Esophagus squamous epithelium (tissue), 5 donors: ENCODE measurements at places on chromosomes 6 and 20.

GRCh38 chr6:156599978-156600590 lies 177.1 kb upstream of the ARID1B start:
- no peak for DNase-seq

GRCh38 chr20:35638751-35639150 lies 23.1 kb downstream of the SPAG4 start:
- DNase-seq = no peak

DNA sequence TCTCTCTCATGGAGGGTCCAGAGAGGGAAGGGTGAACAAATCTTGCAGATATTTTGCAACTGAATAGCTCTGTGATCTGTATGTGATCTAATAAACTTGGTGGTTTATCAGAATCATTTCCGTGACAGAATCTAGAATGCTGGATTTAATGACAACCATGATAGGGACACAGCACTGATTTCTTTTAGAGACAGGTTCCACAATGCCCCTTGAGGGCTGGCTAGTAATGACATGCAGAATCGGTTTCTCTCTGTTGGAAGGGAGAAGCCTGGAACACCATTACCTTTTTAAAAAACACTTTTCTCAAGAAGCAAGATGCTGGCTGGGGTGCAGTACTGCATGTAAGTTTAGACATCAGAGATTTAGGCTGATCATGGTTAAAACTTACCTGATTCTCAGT lies 313.4 kb downstream of the CDH26 start:
- DNase-seq = no peak

- no peak for DNase-seq
Measured at GRCh38 chr20:8849990-8850389, 218.9 kb upstream of the PLCB4 start.

DNA sequence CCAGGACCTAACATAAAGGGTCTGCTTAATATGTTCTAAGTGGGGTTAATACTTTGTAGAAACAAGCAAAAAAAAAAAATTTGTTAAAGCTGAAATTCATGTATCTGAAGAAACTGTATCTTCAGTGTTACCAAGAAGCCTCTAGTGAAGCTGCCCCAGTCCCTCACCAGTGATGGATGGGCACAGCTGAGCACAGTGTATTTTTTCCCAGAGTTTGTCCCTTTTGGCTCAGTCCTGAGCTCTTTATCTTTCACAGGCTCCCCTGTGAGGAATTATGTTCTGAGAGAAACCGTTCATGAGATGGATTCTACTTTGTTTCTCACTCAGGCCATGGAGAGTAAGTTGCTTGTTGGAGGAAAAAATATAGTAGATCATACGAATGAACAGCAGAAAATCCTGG lies 38.4 kb downstream of the KIF3B start:
- DNase-seq = no peak

- peak; percentile 8 for DNase-seq
Measured at GRCh38 chr6:89035252-89036101, 45.1 kb upstream of the PNRC1 start.

DNA sequence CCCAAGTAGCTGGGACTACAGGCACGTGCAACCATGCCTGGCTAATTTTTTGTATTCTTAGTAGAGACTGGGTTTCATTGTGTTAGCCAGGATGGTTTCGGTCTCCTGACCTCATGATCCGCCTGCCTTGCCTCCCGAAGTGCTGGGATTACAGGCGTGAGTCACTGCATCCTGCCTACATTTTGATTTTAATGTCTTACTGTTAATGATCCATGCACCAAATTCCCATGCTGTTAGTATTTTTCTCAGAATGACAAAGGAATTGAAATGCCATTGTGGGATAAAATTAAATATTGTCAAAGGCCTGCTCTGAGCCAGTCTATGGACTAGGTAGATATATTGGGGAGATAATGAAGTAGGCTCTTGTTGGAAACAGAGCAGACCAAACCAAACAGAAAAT lies 28.2 kb downstream of the CBFA2T2 start:
- no peak for DNase-seq

DNA sequence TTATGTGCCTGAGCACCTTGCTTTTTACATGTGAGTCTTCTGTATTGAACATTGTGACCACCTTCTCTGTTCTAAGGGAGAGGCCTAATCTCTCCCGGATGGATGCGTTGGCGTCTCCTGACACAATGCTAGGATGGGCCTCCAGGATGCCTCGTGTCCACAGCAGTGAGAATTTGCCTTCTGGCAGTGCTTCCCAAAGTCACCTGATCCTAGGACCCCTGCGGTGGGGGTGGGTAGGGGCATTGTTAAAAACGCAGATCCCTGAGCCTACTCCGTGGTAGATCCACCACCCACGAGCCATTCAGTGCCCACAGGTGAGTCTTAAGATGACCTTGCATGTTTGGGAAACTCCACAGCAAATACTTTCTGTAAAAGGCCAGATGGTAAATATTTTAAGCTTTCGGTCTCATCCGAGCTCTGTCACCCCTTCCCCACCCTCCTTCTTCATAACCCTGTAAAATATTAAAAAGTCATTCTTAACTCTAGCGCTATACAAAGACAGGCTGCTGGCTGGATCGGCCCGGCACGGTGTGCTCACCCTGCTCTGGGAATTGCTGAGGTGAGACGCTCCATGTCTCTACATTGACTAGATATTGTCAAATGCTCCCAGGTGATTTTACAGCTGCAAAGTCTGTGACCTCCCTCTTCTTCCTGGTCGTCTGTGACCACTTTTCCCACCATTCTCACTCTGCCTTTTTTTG lies 106.7 kb upstream of the IYD start:
- no peak for DNase-seq

- DNase-seq = no peak
Measured at GRCh38 chr20:17210983-17211382, 15.9 kb upstream of the PCSK2 start.

GRCh38 chr6:152268846-152269442 lies 368.2 kb downstream of the SYNE1 start:
- no peak for DNase-seq

DNA sequence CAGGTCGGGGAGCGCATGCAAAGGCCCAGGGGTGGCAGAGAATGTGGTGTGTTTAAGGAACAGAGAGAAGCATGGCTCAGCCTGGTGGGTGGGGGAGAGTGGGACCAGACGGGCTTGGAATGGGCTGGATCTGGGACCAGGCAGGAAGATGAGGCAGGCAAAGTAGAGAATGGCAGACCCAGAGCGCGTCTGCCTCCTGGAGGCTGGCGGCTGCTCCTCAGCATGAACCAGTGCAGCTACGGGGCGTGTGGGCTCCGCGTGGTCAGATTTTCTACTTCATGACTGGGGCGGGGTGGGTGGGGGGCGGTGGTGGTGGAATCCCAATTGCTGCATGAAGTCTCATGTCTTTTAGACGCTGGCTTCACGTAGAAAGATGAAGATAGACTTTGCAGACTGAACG lies 135.6 kb downstream of the TFAP2C start:
- DNase-seq = no peak

GRCh38 chr6:147900247-147900830 lies 391.8 kb downstream of the SAMD5 start:
- DNase-seq = no peak

DNA sequence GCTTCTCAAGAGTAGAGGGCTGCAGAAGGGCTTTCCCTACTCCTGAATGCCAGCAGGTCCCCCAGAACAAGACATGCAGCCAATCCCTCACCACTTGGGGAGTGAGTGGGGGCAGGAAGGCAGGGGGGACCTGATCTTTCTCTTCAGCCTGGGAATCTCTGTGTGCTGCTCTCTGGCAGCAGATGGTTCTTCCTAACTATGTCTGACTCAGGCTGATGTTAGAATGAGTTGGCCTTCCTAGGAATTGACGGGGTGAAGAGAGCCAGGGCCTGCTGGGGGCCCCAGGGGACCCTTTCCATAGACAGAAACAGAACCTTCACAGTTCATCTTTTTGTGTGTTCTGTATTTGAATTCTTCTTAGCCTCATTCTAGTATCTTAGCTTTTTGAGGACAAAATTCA lies 29.0 kb upstream of the TCP11 start:
- DNase-seq = no peak

DNA sequence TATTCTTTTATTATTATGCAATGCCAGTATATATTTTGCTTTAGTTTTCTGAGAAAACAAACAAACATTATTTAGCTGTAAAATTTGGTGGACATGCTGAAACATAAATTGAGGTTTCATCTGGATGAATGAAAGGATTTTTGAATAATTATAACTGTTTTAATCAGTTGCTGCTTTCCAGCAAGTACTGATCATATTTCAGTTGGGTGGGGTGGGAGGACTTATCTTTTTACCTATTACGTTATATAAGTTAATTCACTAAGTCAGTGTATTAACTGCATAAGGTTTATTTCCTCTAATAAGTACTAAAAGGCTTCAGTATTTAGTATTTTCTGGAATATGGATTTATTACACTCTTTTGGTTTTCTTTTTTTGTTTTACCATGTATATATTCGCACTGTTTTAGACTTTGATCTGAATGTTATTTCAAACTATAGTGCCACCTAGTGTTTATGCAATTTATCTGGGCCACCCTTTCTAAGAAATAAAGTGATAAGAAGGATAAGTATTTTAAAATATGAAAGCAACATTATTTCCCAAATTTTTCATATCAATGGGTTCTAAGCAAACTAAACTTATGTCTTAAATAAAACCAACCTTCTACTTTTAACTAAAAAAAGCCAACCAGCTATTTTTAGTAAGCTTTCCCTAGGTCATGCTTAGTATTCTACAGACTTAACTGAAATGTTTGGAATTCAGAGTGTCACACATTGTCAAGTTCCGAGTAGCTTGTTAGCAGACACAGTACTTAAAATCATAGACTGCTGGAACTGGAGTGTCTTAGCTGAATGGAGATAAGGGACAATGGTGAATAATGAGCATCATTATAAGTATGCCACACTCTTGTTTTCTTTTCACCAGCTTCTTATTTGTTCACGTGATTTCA lies 105.4 kb upstream of the MCHR2 start:
- DNase-seq = no peak

DNA sequence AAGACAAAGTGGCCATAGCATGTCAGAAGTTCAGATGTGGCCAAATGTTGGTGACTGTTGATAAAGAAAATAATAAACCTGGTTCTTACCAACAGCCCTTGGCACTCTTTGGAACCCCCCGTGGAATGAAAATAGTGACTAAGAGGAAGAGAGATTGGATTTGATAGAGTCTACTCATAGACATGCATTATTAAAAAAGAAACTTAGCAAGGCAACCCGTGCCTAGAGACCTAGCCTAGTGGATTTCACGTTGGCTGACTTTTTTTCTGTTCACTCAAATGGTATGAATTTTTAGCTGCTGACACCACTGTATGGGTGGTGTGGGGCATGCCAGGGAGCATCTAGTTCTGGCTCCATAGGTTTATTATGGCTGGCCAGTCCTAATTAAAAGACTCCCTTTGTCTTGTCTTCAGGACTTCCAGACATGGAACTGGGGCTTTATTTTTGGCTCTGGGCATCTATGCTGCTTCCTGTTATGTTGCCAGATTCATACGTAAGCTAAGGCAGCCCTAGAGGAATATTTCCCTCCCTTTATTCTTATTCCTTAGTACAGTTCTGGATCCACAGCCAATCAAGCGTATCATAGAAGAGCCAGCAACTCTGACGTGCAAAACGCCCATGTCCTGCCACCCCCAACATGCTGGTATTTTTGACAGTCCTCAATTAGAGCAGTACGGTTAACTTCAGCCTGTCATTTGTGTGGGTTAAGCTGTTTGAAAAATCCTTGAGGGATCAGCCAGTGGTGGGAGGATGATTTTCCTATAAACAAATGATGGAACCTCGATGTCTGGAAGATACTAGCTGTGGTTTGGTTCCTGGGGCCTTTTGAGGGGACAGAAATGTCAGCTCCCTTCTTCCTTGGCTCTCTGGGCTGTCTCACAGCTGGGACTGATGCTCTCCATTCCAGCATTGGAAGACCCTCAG lies 127.5 kb downstream of the ISM1 start:
- no peak for DNase-seq

GRCh38 chr6:88422831-88423230 lies 256.7 kb upstream of the CNR1 start:
- DNase-seq = no peak

GRCh38 chr6:36907781-36908180 lies 22.0 kb downstream of the C6orf89 start:
- no peak for DNase-seq

GRCh38 chr20:40670253-40670652 lies 18.8 kb downstream of the MAFB start:
- DNase-seq = no peak

GRCh38 chr6:6724539-6725467 lies 136.3 kb downstream of the LY86 start:
- DNase-seq = no peak

DNA sequence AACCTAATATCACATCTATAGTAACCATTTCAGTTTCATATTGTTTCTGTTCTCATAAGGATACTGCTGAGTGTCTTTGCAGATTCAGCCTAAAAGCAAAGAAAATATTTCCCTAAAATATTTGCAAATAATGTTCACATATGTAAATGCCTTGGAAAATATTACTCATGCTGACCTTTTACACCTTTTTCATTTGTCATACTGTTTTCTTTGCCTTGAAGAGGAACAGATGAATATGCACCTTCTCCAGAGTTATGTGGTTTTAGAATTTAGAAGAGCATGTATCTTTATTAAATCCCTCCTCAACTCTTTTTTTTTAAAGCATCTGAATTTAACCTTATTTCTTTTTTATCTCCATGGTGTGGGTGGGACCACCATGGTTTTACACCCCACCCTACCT lies 32.5 kb downstream of the NDUFAF5 start:
- no peak for DNase-seq

GRCh38 chr6:128413291-128413690 lies 107.1 kb downstream of the PTPRK start:
- no peak for DNase-seq

GRCh38 chr20:40592941-40593340 lies 96.1 kb downstream of the MAFB start:
- DNase-seq = no peak

- DNase-seq = no peak
Measured at GRCh38 chr6:163314791-163315470, 99.6 kb upstream of the QKI start.

DNA sequence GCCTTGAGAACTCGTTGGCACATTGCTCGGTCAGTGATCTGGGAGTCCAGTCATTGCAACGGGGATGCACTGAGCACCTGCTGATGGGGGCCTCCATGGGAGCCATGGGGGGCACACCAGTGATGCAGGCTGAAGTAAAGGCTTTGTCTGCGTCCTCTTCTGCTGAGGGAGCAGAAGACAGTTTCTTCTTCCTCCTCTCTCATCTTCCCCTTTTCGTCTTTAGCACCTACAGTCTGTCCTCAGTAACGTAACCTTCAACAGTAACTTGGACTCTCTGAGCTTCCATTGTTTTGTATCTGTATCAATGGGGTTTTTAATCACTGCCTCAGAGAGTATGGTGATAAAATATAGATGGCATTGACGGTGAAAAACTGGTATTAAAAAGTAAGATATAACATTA lies 240.0 kb downstream of the TMEM242 start:
- no peak for DNase-seq

- no peak for DNase-seq
Measured at GRCh38 chr6:96816301-96816817, 20.9 kb downstream of the GPR63 start.
